NCI-H1436 treated with DMSO at 0.1 percent for 48 hours (cell line): ENCODE measurements at places on chromosomes 4 and X.

- no peak for DNase-seq
Measured at GRCh38 chr4:138112389-138112788, 129.8 kb downstream of the SLC7A11 start.

DNA sequence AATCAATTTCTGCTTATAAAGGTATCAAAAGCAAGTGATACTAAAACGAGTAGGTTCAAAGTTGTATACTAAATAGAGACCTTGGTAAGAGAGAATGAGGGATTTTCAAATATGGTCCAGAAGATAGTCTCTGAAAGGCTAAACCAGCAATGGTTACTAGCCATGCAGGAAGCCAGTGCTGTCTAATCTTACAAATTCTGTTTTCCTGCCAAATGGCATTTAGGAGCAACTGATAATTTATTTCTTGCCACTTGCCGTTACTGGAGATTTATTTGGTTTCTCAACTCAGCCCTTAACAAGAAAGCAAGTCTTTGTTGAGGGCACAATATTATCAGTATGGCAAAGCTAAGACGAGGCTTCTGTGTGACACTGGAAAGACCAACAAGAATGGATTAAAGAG lies 47.2 kb downstream of the MAP7D3 start:
- DNase-seq, result no peak

GRCh38 chr4:123278755-123279154 lies 117.8 kb upstream of the SPRY1 start:
- no peak for DNase-seq

DNA sequence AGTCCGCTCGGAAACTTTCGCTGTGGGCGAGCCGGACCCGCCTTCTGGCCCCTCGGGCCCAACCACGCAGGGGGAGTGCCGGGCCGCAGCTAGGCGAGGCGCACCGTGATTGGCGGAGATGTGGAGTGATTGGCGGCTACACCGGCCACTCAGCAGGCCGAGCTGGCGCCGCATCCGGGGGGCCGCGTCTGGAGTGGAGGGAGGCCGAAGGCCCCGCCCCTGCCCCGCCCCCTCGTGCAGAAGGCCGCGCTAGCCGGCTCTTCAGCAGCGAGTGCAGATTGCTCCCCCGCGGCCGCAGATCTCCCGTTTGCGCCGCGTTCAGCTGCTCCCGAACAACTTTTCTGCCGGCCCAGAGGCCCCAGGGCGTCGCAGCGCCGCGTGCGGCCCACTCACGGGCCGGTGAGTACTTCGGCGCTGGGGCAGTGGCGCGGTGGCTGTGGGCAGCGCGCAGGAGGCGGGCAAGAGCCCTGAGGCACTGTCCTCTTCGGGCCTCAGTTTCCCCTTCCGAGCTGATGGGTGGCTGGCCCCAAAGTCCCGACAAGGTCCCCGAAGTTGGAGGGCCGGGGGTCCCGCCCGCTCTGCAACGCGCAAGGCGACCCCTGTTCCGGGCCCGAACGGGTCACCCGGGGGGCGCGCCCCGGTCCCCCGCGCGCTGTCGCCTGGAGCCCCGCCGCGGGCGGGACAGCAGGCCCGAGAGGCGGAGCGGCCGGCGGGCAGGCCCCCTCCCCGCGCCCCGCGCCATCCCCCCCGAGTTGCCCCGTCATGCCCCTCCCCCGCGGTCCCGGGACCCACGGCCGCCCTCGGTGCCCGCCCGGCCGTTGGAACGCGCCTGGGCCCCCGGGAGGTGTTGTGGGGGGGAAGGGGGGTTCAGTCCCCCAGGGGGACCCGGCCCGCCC lies at the start of gene WFS1:
WFS1 (plus strand) TSS at position 235 of the 896 bp plus-strand sequence. CDS start 7,606 bp downstream, outside the sequence.
- DNase-seq, result peak; percentile 42

- DNase-seq, result no peak
Measured at GRCh38 chr4:71538528-71538927, 199.7 kb downstream of the SLC4A4 start.
